ENCODE measurements at places on chromosomes 12 and 14.

DNA sequence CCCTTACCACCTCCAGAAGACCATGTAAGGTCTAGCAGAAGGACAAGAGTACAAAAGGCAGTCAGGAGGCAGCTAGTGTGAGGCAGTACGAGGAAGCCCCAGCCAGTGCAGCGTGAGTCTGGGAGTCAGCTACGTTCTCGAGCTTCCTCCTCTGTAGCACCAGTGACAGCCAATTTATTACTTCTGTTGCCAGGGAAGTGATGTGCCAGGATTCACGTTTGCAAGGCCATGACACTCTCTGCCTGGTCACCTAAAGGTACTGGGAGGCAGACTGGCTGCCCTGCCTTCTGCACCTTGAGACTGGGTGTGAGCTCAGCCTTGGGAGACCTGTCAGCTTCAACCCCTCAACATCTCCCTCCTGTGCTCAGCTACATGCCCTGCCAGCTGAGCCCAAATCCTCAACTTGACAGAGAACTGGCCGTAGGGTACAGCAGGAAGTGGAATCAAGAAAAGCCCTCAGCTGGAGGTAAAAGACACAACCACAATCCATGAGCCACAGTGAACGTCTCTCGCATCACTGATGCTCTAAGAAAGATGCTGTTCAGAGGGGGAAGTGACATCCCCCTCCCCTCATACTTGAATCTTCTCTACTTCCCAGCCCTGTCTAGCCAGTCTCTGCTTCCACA lies 182.5 kb upstream of the RGS6 start:
- DNase-seq = no peak

GRCh38 chr12:45731190-45731775 lies 1.8 kb downstream of the ARID2 start:
- no peak for DNase-seq

DNA sequence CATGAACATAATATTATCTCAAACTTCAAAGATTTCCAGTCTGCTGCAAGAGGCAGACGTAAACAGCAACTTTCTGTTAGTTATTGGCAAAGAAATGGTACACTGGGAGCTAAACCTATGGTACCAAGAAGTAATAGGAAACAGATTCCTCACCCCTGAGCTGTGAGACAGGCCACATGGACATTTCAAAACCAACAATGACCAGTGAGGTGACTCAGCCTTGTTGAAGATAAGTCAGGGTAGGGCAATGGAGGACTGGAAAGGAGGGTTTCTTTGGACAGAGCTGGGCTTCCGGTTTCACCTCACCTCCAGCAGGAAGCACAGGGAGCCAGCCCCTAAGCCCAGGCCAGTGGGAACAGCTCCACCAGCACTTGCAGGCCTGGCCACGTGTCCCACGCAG lies 1320.5 kb downstream of the AACS start:
- DNase-seq = no peak

DNA sequence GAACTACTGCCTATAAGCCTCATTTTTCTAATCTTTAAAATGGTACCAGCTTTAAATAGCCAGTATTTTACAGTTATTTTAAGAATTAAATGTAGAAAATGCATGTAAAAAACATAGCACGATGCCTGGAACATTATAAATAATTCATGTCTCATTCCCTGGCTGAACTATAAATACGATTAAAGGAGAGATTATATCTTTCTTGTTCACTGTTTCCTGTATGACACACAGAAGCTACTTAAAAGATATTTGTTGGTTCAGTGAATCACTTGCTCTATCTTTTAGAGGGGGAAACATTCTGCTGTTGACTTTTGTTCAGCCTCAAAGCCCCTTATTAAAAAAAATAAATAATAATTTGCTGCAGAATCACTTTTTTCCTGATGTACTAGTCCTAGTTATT lies 406.9 kb downstream of the LRFN5 start:
- no peak for DNase-seq

DNA sequence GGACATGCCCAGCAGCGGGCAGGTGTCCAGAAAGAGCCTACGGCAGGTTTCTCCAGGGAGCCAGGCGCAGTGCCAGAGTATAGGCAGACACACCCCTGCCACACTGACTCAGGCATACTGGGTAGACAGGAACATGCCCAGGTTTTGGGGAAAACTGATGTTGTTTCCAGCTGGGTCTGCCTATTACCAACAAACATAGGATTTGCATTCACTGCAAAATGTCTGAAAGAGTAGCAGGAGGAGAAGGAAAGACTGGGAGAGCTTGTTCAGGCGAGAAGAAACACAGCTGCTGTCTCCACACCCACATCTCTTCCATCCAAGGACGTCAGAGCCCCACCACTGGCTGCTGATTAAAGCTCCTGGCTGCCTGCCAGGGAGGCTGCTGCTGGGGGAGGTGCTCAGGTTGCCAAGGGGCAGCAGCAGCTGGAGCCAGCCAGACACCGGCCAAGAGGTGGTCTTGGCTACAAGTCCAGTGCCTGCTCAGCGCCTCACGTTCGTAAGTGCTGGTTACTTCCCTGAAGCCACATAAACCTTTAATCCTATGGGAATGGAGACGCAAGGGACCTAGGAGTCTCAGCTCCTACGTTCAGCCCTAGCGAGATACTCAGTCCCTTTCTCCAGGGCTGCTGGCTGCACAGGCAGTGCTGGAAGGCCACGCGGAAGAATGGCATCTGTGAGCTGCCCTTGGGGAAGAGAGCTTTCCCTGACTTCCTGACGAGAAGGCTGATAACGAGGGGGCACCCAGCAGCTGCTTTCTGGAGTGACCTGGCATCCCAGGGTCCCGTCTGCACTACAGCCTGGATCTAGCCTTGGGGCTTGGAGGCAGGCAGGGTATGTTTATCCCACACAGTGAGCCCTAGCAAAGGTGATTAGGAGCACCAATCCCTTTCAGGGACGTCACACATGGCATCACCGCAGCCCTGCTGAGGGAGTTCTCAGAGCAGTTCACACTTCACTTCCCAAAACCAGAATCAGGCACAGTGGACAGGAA lies 58.1 kb downstream of the PLEKHG3 start:
- peak; percentile 95 for DNase-seq

- DNase-seq = no peak
Observed at GRCh38 chr12:9649532-9649940, 20.0 kb upstream of the CLEC2D start.

DNA sequence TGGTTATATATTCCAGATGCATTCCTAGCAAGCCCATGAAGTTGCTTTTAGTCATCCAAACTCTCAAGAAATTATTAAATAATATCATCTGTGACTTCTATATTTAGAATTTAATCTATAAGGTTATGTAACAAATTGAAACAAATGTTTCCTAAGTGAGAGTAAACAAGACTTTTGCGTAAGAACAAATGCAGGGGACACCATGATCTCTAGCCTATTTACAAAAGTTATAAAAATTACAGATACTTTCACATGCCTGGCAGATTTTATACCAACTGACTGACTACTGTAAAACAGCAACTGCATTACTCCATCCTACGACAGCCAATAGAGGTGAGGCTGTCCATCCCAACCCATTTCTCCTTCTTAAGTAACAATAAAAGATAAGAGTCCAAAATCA lies 20.4 kb upstream of the DIO2 start:
- DNase-seq = no peak

DNA sequence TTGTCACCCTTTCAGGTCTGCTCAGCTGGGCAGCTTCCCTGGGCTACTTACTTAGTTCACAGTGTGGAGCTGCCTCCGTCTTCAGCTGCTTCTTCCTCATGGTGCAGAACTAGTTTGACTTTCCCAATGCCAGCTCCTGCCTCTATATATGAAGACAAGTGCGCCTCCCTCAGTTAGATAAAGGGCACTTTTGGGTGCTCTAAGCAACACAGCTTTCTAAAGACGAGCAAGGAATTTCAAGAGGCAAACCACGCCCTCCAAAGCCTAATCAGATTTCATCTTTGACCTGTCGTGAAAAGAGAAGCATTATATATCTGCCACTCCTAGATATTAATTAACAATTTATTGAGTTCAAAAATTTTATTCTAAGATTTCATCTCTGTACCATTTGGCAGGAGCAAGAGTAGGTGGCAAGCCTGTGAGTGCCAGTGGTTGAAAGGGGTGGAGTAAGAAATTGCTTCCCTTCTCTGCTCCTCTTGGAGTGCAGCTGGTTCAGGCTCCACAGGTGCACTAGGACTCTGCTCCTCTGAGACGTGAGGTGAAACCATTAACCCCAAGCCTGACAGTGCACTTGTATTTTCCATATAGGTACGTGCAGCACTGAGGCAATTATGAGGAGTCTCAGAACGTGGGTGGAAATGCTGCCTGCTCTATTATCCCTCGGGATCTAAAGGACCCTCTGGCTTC lies 2.1 kb upstream of the SLC11A2 start:
- DNase-seq = peak; percentile 16

DNA sequence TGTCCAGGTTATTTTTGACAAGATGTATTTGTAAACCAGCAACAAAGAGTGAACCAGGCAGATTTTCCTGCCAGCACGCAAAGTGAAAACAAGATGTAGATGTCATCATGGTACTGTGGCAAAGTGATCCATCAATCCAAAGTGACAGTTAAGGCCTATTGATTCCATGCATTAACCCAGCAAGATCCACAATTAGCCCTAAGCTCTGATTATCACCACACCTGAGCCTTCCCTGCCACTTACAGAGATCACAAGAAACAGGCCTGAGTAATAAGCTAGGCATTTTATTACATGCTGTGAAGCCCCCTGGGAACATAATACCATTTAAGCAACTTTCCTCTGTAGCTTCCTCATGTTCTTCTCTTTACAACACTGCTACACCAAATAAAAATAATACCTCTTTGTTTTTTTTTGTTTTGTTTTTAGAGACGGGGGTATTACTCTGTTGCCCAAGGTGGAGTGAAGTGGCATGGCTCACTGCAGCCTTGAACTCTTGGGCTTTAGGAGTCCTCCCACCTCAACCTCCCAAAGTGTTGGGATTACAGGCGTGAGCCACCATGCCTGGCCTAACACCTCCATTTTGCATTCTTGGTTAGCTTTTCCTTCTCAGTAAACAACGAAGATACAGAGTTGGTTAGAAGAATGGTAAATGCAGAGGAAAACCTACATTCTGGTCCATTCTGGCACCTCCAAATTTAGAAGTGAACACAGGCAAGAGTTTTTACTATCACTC lies 85.5 kb downstream of the STON2 start:
- DNase-seq = peak; percentile 78

GRCh38 chr12:132523576-132524331 lies 33.8 kb downstream of the FBRSL1 start:
- DNase-seq = peak; percentile 52

DNA sequence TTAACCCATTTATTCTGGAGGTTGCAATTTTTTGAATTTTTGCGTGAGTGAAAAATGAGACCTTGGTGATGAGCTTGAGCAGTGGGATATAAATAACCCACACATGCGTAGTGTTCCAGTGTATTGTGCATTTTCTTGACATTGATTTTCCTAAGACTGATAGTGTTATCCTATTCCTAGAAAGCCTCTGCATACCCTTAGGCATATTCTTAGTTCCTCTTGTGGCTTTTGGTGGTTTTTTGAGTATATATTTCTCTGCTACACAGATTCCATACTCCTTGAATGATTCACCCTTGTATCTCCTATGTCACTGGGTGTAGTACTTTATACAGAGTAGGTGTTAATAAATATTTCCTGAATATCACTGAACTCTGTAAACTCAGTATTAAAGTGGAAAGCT lies 363.4 kb upstream of the PDE3A start:
- DNase-seq = no peak

GRCh38 chr12:117850048-117850447 lies 118.7 kb downstream of the KSR2 start:
- peak; percentile 52 for DNase-seq

GRCh38 chr12:93184672-93185368 lies 192.9 kb upstream of the NUDT4 start:
- no peak for DNase-seq

GRCh38 chr14:22438742-22439141 lies 150.3 kb downstream of the DAD1 start:
- no peak for DNase-seq

DNA sequence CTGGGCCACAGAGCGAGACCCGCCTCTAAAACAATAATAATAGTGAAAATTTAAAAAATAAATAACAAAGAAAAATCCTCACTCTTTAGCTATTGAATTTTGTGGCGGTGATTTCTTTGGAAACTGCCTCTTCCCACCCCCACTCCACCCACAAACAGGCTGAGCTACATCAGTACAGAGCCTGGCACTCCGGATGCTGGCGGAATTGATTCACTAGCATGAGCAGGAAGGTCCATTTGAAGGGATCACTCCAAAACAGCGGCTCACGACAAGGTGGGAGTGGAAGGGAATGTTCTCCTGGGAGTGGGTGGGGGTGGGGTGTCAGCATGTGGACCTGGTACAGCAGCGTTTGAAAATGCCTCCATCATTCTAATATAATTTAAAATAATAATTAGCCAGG lies 26.1 kb downstream of the CCDC177 start:
- no peak for DNase-seq

DNA sequence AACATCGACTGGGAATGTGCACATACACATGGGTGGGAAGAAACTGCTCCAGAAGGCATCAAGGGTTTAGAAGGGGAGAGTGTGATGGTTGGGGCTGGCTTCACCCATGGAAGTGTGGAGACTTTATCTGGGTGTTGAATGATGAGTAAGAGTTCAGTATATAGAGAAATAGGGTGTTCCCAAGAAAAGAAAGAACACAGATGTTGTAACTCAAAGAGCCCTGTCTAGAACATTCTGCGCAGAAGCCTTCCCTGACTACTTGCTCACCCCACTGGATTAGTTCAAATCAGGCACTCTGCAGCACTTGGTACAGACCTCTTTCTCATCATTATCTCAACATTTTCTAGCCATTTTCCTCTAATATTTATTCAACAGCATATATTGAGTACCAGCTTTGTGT lies 491.7 kb downstream of the SNAPC1 start:
- DNase-seq = no peak

- DNase-seq = no peak
Observed at GRCh38 chr14:60233891-60234290, 15.1 kb upstream of the PPM1A start.

DNA sequence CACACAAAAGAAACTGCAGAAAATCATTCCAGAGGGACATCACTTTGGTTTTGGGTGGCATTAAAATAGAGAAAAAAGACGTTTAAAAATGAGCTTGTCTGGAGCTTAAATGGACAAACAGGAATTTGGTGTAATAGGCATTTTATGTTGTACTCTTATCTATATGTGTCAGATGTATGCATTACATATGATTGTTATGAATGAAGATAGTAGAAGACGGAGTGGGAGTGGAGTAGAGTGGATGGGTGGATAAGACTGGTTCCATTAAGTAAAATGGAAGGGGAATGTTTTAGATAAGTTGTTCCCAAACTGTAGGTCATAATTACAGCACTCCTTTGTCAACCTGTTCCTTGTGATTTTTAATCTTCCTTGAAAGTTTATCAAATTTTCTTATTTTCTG lies 1.9 kb downstream of the CCDC91 start:
- no peak for DNase-seq

DNA sequence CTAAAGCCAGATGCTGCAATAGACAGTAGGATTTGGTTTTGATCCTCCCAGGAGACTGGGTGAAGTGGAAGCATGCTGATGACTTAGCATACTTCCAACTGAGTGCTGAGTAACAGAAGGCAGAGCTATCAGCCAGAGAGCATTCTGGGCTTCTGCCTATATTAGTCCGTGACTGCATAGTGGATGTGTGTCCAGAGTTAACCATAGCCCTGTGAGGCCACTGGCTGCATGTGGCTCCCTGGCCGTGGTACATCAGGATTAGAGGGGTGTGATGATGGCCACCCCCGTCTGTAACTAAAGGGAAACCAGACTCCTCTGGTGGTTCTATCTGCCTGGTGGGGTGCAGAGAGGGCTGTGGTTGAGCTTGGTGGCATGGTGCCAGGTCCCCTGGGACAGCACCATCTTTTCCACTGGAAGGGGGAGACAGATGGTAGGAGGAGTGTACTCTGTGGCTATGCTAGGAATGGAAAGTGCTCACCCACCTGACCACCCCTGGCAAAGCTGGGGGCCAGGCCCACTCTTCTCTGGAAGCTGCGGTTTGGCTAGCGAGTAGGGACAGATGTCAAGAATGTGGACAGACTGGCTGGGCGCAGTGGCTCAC lies 27.4 kb downstream of the ABCD4 start:
- DNase-seq = peak; percentile 100
